ENCODE measurements at places on chromosomes 3 and 15.

GRCh38 chr3:14803101-14803980, 15.4 kb upstream of the FGD5 start:
- no peak for DNase-seq

DNA sequence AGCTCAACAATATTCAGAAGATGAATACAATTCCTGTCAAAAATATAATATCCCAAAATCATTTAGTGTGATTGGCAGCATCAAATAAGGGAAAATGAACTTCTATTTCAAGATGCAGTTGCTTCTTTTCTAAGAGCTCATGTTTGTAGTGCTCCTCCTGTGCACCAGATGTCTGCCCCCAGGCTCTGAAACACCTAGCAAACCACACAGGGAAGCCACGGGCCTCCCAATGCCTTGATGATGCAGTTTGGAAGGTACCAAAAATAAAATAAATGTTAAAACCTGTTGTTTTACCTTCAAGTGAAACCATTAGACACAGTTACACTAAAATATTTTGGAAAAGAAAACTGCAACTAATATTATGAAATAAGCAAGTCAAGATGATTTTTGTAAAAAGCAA, 22.2 kb downstream of the CFAP20DC start:
- no peak for DNase-seq

- DNase-seq, result no peak
These were observed 450.1 kb upstream of the IL12A start for GRCh38 chr3:159538507-159538906.

- DNase-seq, result peak; percentile 63
These were observed 21.4 kb downstream of the BMF start for GRCh38 chr15:40087068-40087810.

DNA sequence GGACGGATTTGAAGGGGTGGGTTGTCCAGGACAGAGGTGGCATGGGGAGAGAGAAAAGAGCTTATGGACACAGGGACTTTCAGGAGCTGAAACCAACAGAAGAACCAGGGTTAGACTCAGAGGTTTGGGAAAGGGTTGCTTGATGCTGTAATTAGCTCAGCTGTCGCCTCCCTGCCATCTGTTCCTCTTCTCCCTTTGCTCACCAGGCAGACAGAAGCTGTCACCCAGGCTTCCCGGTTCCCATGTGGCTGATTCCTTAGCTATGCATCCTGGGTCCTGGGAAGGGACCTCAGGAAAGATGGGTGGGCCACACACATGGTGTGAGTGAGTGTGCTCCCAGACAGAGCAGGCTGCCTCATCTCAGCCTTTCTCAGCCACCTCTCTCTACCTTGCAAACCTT, 14.1 kb downstream of the PTPN23 start:
- no peak for DNase-seq

DNA sequence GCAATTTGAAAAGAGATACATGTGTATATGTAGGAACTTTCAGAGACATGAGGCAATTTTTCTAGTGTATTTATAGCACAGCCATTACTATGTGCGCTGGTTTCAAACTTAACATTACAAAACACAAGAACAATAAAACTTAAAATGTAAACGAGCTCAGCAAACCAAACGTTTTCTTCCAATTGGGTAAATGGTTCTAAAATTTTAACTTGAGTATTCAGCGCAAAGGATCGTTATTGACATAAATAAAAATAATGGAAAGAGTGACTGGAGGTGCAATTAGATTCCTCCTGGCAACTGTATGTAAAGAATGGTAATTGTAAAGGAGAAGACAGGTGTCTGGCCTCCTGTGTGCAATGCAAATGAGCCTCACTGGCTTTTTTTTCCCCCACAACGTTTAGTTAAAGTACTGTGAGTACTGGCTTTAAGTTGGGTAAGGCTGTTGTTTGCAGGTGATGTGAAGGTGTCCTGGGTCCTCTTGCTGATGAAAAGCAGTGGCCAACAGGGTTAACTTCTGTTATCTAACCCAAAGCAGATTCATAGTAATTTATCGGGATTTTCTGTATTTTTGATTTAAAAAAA, 14.1 kb upstream of the GADL1 start:
- no peak for DNase-seq

All from kidney (tissue), 22 donors.